ENCODE measurements at places on chromosomes 6 and 20.

- no peak for DNase-seq
Observed at GRCh38 chr20:57090590-57091560, 175.6 kb downstream of the BMP7 start.

GRCh38 chr6:119179842-119180241 is 101.4 kb upstream of the FAM184A start:
- no peak for DNase-seq

DNA sequence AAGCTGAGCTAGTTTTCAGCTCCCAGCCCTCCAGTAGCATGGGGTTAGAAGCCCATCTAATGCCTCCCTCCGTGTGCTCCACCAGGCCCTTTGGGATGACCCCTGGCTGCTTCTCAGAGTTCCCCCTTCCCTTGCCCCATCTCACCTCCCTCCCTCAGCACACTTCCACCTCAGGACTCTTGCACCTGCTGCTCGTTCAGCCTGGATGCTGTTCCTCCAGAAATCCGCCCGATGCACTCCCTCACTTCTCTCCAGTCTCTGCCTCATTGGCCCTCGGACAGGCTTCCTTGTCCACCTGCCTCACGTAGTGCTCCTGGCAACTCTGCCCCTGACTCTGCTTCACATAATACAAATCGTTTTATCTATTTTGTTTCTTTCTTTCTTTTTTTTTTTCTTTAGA is 26.8 kb downstream of the FGD2 start:
- no peak for DNase-seq

DNA sequence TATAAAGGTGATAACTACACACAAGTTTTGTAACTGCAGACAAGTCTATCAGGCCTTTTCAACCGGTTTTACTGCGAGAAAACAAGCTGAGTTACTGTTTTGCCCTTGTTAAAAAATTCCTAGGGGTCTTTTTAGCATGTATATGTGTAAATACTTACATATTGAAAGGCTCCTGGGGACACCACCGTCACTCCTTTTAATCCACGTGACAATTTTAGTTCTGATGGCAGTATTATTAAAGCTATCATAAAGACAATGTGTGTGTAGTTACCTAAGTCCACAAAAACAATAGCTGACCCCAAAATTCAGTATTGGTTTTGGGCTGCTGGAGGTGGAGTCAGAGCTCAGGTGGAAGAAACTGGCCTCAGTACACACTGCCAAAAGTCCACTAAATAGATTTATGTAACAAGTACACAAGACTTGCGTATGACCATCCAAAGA is 41.3 kb upstream of the HFE start:
- peak; percentile 65 for DNase-seq

- no peak for DNase-seq
Observed at GRCh38 chr6:83273596-83273995, 80.4 kb downstream of the RWDD2A start.

GRCh38 chr6:39353698-39354315 is 31.3 kb upstream of the KCNK16 start:
- no peak for DNase-seq

GRCh38 chr20:33999025-33999649 is 5.4 kb downstream of the RALY start:
- DNase-seq = no peak

DNA sequence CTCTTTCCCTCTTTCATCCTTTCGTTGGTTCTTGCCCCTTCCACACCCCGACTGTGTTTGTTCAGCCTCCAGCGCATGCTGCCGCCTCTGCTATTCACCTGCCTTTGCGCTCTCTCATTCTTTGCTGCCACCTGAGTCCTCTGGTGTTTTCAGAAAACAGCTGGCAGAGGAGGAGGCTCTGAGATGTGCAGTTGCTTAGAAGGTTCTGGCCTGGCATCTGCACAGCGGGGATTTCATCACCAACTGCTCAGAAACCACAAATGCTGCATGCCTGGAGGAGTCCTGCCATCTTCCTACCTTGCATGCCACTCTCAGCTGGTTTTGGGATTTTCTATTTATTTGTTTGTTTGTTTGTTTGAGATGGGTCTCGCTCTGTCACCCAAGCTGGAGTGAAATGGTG is 39.2 kb upstream of the CLDN20 start:
- DNase-seq = peak; percentile 18

- DNase-seq = no peak
Observed at GRCh38 chr20:31474097-31474436, 860 bp downstream of the DEFB124 start.

- no peak for DNase-seq
Observed at GRCh38 chr20:32651537-32651936, 22.2 kb downstream of the C20orf203 start.

DNA sequence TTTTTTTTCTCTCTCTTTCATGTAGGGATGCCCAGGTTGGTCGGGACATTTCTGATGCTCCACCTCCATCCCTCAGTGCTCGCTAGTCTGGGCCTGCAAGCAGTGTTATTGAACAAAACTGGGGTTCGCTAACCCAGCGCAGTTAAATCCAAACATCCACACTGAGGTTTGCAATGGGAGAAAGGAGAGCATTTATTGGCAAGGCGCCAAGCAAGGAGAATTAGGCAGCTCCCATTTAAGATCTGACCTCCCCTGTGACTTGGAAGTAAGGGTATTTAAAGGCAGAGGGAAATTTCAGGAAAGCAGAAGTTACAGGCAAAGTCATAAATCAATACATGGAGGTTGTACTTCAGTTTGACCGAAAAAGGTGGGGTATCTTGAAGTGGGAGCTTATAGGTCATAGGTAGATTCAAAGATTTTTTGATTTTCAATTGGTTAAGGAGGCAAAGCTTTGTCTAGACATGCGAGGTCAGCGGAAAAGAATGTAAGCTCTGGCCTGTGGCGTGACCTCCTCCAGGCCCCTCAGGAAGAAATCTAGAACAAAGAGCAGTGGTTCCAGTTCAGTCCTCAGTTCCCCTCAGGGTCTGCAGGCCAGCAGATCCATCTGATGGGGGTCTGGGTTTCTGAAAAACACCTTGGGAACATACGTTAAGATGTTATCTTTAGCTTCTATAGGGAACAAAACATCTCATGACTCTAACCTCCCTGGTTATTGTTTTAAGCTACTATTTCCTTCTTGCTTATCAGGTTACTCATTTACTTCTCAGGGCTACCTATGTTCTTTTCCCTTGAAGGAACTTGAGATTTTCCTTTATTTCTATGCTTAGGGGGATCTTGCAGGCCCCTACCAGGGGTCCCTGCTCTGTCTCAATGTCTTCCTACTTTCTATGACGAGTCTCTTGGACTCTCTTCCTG is 66.0 kb upstream of the KIF16B start:
- no peak for DNase-seq

GRCh38 chr20:13337090-13337784 is 116.2 kb downstream of the ISM1 start:
- DNase-seq = no peak

- DNase-seq = peak; percentile 50
Observed at GRCh38 chr6:168865-169455, 123.3 kb upstream of the DUSP22 start.

DNA sequence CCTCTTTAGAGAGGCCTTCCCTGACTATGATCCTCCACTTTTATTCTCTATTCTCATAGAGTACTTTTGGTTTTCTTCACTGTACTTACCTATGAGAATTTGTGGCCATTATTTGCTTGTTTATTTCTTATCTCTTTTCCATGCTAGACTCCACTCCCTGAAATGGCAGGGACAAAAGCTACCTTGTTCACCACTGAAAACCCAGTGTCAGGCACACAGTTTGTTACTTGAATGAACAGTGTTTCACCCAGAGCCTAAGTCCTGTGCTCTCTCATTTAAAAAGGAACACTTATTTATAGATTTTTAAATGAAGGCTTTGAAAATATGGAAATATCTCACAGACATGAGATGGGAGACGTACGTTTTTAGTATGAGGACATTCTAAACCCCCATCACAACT is 47.7 kb upstream of the ENPP5 start:
- no peak for DNase-seq

DNA sequence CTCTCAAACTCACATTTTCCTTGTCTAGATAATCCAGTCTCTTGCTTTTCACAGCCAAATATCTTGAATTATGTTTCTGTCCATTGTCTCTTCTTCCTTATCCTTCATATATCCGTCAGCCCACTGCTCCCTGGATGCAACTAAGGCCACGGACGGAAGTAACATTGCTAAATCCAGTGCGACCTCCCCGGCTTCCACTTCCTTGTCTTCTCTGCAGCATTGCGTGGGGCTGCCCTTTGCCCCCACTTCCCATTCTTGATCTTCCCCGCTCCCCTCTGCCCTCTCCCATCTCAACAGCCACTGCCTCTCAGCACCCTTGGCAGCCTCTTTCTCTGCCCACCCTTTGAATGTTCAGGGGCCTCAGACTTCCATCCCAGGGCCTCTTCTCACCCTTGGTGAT is 190.4 kb upstream of the UST start:
- no peak for DNase-seq

- no peak for DNase-seq
Observed at GRCh38 chr6:157092736-157093135, 230.6 kb downstream of the TMEM242 start.

DNA sequence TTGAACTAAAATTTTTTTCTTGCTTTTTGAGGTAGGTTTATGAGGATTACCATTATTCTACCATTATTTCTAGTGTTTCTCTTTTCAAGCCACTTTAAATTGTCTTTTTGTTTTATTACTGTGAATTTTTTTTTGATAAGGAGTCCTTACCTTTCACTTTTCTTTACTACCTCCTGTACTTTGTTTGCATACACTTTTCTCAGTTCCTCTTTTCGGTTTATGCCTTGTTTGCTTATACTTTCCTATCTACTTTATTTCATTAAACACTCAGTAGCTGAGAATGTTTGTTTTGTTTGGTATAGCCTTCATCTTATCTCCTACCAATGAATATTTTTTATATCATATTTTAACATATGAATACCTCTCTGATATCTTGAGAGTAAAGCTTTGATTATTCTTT is 147.9 kb downstream of the TFAP2B start:
- DNase-seq = no peak

DNA sequence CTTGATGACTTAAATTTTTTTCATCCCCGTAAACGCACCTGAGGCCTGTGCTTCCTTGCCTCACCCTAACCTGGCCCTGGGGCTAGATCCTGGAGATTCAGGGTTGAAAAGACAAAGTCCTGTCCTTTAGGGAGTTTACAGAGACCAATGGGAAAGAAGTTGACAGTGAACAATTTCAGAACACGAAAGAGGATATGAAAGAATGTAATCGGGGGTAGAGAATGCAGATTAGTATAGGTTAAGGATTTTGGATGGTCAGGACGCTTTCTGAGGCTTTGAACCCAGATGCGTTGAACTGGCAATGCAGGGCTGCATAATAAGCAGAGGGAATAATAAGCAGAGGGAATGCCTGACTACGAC is 1.7 kb upstream of the FBXO5 start:
- peak; percentile 43 for DNase-seq

DNA sequence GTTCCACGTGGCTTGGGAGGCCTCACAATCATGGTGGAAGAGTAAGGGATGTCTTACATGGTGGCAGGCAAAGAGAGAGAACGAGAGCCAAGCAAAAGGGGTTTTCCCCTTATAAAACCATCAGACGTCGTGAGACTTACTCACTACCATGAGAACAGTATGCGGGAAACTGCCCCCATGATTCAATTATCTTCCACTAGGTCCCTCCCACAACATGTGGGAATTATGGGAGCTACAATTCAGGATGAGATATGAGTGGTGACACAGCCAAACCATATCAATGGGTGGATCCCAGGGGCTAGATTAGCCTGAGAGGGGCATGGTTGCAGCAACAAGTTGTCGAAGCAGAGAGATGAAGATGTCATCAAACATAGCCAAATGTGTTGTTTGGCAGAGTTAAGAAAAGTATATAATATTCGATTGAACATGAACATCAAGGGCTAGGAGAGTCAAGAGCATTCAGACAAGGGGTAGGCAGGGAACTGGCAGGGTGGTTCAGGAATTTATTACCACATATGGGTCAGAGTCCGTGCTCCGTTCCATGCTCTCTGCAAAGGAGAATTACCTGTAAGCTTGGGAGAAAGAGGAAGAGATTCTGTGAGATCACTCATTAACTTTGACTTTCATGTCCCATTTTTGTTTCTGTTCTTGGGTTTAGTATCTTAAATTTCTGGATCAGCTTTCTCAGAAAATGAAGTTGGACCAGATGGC is 98.8 kb downstream of the CCDC170 start:
- DNase-seq = no peak

GRCh38 chr6:14000901-14001300 is 76.1 kb downstream of the RNF182 start:
- no peak for DNase-seq

GRCh38 chr6:106572436-106572835 is 56.9 kb downstream of the RTN4IP1 start:
- DNase-seq = no peak

DNA sequence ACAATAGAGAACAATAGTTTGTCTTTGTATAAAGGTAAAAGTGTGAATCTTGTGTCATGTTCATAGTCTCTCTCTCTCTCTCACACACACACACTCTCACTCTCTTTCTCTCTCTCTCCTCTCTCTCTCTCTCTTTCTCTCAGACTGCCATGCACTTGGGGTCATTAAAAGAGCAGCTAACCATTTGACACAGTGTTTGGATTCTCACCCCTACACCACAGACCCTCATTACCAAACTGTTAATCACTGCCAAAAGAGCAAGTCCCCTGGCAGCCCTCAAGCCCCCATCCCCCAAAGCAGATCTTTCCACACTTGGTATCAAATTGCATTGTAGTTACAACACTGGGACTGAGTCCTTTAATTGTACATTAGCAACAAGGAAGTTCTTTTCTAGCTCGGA is 305.8 kb upstream of the RSPO3 start:
- DNase-seq = no peak

- DNase-seq = no peak
Observed at GRCh38 chr6:40962241-40962640, 76.8 kb downstream of the UNC5CL start.

DNA sequence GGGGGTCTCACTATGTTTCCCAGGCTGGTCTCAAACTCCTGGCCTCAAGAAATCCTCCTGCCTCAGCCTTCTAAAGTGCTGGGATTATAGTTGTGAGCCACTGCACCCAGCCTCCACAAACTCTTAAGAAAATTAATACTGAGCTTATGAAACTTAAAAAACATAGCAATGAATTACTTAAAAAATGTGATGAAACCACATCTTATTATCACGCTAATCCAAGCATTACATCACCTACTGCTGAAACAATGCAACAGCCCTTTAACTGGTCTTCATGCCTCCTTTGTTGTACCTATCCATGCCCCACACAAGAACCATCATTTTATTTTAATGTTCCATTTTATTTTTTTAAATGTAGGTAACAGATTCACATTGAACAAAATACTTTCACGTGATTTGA is 24.9 kb downstream of the SESN1 start:
- DNase-seq = no peak
